RPMI7951 (cell line): ENCODE measurements at places on chromosomes 6 and 20. TPM values are rescaled to one million over a fixed set of nuclear protein-coding genes. Genes with fewer than 3 reads are reported as not detected.

The SYCP2 gene
- 6.2 and 10.1 TPM in 2 replicates for total RNA-seq

The PRDM13 gene
- total RNA-seq, result under 0.01 TPM in 1 of 2 replicates, not detected in the other

The PNLDC1 gene
- total RNA-seq, result not detected in 2 replicates

The C20orf144 gene
- 0.24 and 0.39 TPM in 2 replicates for total RNA-seq

The CLIC1 gene
- total RNA-seq, result 1,387 and 1,552 TPM in 2 replicates

DNA sequence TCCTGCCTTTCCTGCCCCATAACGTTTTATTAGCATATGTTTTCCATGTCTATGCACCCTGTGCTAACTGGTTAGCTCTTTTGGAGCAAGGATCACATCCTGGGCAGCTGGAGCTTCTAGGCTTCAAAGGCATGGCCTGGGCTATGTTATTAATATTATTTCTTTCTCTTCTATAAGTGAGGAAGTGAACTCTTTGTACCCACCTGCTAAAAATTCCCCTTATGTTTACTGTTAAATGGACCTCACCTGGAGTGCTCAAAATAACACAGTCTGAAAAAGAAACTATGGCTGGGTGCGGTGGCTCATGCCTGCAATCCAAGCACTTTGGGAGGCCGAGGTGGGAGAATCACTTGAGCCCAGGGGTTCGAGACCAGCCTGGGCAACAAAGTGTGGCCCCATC, 97.8 kb downstream of the TNFAIP3 start:
- no peak for DNase-seq

DNA sequence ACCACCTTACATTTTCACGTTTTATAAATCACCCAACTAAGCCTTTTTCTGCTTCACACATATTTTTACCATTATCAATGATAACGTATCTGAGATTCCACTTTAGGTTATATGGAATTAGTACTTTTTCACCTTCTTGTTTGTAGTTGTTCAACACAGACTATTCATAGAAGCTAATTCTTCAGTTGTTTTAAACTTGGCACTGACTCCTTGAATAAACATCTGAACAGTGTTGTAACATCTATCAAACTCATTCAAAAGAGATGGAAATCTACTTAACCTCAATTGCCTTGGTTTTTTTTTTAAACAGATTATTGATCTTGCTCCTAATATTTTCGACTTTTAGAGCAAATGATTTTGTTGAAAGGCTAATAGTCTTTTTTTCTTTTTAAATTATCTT, 34.2 kb downstream of the PTPRA start:
- no peak for DNase-seq

- peak; percentile 68 for DNase-seq
These were observed 56.2 kb upstream of the NHSL1 start for GRCh38 chr6:138555421-138555988.

GRCh38 chr6:14023855-14024254, 93.7 kb upstream of the CD83 start:
- no peak for DNase-seq

DNA sequence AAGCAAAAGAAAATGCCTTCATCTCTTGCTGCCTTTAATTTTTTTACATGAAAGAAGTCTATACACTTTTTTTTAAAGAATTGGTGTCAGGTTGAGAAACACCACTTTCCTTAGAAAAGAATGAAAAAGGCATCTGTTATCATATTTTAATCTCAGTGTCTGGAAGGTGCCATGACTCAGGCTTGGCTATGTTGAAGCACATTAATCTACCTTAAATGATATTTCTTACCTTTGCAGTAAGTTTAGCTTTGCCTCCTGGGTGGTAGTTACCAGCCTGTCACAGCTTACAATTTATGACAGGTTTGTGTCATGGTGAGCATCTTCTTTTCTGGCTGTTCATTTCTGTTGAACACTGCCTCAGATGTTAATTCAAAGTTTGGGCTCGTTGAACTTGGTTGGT, 95.3 kb downstream of the RTN4IP1 start:
- DNase-seq, result no peak

- DNase-seq, result no peak
These were observed 21.7 kb downstream of the SERPINB9 start for GRCh38 chr6:2881423-2881822.

- DNase-seq, result no peak
These were observed 8.2 kb downstream of the TRAF3IP2 start for GRCh38 chr6:111597291-111598086.

DNA sequence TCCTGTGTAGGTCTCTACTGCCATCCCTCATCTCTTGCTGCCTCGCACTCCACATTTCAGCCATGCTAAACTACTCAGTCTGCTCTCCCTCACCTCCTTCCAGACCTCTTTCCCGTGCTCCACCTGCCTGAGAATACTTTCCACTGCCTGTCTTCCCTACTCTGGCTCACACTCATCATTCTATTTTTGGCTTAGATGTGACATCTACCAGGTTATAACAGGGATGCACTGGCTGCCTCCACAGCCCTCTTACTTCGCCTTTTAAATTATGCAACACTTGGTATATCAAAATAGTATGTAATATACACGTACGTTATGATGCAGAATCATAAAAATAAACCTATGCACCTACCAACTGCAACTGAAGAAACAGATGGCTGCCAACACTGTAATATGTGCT, 222.8 kb upstream of the DTNBP1 start:
- DNase-seq, result no peak

- DNase-seq, result peak; percentile 24
These were observed 46.9 kb upstream of the POPDC3 start for GRCh38 chr6:105226598-105227294.

GRCh38 chr6:151482290-151482689, 11.5 kb upstream of the CCDC170 start:
- DNase-seq, result peak; percentile 20

- DNase-seq, result no peak
These were observed 17.7 kb downstream of the GJA1 start for GRCh38 chr6:121453191-121453590.

DNA sequence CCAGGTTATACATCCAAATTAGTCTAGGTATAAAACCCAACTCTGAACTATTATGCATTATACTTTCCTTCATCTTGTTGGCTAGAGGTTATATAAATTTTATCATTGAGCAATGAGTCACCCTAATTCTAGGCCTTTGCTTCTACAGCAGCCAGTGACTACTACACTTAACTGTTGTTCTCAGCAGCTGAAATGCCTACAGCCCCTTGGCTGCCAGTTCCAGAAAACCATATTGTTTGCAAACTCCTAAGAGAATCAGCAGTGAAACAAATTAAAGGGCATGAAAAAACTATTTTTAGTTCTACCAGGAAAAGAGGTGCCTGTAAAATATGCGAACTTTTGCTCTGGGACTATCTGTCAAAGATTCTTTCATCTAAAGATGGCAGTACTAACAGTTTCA, 292.8 kb downstream of the FRK start:
- DNase-seq, result peak; percentile 68

DNA sequence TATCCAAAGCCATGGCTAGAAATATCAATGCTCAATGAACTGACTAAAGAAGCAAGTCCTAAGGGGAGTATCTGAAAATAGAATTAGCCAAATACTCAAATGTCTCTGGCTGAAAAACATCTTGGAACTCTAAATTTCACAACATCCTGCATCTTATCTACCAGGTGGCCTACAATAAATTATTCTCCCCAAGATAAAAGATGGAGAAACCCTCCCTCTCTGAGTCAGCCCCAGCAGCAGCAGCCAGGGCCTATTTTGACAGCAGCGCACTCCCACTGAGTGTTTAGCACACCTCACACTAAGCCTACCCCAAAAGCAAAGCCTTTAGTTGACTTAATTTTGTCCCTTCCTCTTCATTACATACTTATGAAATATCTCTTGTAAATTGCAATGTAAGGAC, 5.9 kb downstream of the CALHM6 start:
- no peak for DNase-seq
